M059J (cell line): ENCODE measurements at places on chromosomes 1 and 21.

GRCh38 chr1:235052067-235053008 is 76.3 kb downstream of the TOMM20 start:
- DNase-seq = no peak

DNA sequence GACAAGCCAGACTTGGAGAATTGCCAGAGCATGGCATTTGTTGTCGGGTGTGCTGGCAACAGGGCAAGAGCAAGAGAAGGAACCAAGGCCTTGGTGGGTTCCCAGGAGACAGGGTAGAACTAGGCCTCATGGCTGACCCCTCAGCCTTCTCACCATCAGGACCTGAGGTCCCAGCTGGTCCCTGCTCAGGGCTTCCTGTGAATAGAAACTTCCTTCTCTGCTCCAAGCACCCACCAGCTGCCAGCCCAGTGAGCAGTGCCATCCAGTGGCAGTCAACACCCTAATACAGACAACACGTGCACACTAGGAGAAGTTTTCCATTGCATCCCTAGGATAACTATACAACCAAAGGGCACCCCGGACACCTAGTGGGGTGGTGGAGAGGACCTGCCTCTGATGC is 22.8 kb downstream of the S100A6 start:
- peak; percentile 47 for DNase-seq

DNA sequence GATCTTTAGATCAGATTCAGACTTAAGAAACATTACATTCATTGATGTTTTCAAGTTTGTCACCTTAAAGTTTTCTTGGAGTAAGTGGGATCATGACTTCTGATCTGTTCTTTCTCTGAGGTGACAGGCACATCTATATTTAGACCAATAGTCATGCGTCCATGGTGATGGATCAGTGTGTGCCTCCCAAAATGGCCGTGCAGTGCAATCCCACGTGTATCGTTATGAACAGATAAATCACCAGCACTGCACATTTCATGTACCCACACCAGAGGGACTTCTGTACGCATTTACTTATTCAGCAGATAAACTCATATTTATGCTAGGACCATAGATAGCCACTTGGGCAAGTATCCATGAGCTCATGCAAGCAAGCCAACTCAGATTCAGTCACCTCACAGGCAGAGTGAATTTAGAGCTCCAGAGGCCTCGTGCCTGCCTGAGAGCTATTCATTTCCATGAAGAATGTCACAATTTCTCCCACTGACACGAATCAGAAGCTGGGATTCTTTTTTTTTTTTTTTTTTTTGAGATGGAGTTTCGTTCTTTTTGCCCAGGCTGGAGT is 13.9 kb upstream of the WDR26 start:
- no peak for DNase-seq

GRCh38 chr1:153663211-153663610 is 4.7 kb downstream of the SNAPIN start:
- DNase-seq = peak; percentile 61

DNA sequence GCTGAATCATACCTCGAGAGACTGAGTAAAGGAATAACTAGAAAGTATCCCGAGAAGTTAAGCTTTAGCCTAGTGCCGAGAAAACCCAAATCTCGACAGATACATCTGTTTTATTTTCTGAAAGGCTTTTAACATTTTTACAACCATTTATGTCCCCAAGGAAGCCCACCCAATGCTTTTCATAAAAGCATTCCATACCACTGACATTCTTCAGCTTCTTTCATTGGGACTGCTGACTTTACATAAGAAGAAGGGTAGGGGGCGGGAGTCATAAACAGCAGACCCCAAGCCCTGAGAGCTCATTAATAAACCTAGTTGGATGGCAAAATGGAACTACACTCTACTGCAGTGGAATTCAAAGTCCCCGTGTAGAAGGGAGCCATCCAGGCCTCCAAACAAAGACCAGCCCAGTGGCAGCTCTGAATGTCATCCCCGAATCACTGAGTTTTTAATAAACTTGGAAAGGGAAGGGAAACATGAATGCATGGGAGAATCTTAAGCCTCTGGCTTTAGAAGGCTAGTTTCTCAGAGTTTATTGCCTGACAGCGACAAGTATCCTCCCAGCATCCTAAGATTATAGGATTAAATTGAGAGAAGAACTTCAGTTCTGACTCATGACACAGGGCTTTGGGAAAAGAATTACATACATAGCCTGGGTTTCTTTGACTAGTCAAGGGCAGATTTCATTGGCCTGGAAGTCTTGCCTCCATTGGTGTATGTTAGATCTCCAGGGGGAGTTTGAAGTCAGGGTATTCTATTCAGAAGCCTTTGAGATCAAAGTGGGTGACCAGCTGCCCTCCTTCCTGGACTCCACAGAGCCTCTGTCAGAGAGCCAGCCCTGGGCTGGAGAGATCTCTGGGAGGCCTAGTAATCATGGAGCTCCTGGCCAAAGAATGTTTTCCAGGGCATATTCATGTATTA is 3.7 kb downstream of the ATF3 start:
- DNase-seq = peak; percentile 48

GRCh38 chr1:170807432-170807831 is 127.9 kb upstream of the MROH9 start:
- DNase-seq = peak; percentile 67

DNA sequence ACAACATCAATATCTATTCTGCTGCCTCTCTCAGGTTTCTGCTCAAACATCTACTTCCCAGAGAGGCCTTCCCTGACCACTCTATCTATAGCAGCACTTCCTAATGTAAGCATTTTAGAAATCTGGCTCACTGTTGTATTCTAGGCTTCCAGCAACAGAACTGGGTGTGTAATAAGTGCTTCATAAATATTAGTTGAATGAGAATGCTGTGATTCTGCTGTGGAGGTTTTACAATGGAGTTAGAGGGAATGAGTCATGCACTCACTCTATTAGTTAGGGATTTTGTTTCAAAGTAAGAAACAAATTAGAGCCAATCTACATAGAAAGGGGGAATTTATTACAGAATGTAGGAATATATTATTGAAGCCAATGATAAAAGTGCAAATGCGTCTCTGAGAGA is 38.6 kb upstream of the SLC35F3 start:
- peak; percentile 70 for DNase-seq

GRCh38 chr1:65946960-65947359 is 154.3 kb downstream of the PDE4B start:
- DNase-seq = peak; percentile 68
